SK-MEL-5 (cell line): ENCODE measurements at places on chromosomes 12 and 14. TPM values are rescaled to one million over a fixed set of nuclear protein-coding genes. Genes with fewer than 3 reads are reported as not detected.

MAP4K5 gene
- total RNA-seq, result 34.3 and 38.4 TPM in 2 replicates

DNA sequence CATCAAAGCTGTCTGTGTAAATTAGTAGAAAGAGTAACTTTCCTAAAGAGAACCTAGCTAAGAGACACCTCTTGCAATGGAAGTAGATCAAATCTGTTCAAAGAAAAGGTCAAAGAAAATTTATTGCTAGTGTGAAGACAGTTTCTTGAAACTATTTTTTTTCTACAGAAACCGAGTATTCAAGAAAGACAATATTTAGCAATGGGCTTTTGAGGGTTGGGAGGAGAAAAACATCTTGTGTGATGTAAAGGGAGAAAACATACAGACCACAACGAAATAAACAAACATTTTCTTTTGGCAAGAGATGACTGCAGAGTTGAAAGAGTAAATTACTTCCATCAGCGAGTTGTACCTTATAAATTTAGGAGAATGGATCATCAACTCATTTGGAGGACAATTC, 24.4 kb downstream of the NKX2-1 start:
- no peak for DNase-seq

- peak; percentile 64 for DNase-seq
Measured at GRCh38 chr12:79344855-79345847, 345.6 kb downstream of the PAWR start.

- DNase-seq, result no peak
Measured at GRCh38 chr12:49230805-49231194, 34.1 kb upstream of the TUBA1C start.

GRCh38 chr14:93269341-93270068, 62.4 kb downstream of the UBR7 start:
- peak; percentile 78 for DNase-seq

DNA sequence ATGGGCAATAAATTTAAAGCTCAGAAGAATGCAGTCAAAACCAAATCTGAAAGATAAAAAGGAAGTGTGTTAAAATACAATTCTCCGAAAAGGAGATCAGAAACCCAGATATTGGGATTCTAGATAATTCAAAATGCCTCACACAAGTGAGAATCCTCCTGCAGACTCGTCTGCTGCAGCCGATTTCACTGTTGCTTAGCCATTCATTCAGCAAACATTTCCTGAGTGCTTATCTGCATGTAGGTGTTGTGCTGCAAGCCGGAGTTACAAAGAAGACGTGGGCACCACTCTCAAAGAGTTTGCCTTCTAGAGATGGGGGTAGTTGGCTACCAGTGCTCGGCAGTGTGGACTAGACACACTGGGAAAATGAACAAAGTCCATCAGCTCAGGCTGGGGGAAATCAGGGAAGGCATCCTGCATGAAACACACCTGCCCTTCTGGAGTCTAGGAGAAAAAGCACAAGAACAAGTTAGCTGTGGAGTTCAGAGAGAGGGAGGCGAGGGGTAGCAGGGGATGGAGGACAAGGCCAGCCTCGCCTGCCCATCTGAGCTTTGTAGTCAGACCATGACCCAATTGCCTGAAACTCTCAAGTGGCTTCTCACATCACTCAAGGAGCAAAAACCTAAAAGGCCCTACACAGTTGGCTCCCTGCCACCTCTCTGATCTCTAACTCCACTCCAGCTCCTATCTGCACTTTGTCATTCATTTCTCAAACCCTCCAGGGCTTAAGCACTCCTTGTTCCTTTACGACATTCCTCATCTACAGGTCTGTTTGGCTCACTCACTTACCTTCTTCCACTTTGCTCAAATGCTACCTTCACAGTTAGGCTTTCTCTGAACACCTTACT, 310.0 kb upstream of the DDHD1 start:
- DNase-seq, result no peak

- no peak for DNase-seq
Measured at GRCh38 chr12:20350495-20350894, 17.8 kb upstream of the PDE3A start.

DNA sequence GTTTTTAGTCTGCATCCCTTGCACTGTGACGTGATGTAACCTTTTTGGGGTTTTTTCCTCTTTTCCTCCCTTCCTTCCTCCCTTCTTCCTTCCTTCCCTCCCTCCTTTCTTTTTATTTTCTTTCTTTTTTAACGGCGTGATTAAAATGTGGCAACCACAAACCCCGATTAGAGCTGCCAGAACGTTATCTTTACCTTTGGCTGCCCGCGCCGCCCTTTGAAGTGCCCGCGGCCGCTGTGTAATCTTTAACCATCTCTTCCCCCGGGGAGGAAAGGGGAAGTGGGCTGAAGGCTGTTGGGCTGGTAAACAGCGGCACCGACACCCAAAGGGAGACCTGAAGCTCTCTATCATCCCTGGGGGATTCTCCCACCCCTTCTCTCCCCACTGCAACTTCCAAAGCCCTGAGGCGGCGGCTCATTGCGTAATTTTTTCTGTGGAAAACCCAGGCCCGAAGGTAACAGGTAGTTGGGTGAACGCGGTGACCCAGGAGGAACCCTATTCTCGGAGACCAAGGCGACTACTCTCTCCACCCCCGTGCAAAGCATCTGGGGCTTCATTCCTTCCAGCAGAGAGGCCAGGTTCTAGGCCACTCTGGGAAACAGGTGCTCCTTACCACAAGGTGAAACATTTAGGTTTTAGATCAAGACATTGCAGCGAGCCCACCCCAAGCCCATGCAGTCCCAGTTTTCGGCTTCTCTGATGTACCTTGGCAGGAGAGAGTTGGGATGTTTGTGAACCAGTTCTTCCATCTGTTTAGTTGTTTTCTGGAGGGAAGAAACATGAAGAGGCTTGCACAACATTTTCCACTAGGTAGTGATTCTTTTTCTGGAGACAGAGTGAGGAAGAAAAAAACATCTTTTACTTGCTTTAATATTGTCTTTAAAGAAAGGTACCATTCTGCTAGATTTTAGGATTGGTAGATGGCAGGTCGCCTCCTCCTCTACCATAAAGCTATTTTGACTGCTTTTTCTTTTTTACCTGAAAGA, 1.5 kb downstream of the LGR5 start:
- DNase-seq, result no peak

DNA sequence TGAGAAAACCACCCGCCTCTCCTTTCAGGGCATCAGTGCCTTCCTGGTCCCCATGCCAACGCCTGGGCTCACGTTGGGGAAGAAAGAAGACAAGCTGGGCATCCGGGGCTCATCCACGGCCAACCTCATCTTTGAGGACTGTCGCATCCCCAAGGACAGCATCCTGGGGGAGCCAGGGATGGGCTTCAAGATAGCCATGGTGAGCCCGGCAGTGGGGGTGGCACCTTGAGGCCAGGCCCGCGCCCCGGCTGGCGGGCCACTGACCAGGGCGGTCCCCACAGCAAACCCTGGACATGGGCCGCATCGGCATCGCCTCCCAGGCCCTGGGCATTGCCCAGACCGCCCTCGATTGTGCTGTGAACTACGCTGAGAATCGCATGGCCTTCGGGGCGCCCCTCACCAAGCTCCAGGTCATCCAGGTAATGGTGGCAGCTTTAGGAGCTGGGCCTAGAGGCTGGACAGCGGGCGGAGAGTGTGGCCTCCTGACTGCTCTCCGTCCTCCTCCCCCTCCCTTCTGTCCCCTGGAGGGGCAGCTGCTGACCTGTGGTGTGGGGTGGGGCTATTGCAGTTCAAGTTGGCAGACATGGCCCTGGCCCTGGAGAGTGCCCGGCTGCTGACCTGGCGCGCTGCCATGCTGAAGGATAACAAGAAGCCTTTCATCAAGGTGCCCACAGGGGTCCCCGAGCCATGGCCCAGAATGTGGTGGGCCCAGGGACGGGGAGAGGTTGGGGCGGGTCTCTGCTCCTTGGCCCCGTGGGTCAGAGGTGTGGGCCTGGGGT, 12.8 kb downstream of the ACADS start:
- DNase-seq, result no peak

- peak; percentile 5 for DNase-seq
Measured at GRCh38 chr14:90569606-90570387, 173.0 kb downstream of the CALM1 start.
